ENCODE measurements at places on chromosomes 5 and 9.

GRCh38 chr9:15543047-15543813 is 9.6 kb upstream of the CCDC171 start:
- DNase-seq, result no peak

- no peak for DNase-seq
Measured at GRCh38 chr9:127386249-127386648, 10.7 kb upstream of the SLC2A8 start.

GRCh38 chr5:56525113-56525512 is 290.2 kb upstream of the MAP3K1 start:
- DNase-seq, result no peak

- no peak for DNase-seq
Measured at GRCh38 chr5:27810458-27810857, 772.1 kb upstream of the CDH9 start.

- no peak for DNase-seq
Measured at GRCh38 chr5:58239731-58240130, 220.2 kb downstream of the PLK2 start.

GRCh38 chr5:149614034-149614907 is 33.0 kb downstream of the ARHGEF37 start:
- DNase-seq, result no peak

GRCh38 chr9:19050637-19051591 is 1.7 kb downstream of the RRAGA start:
- no peak for DNase-seq
